ENCODE measurements at places on chromosomes 2 and 18. TPM values are rescaled to one million over a fixed set of nuclear protein-coding genes. Genes with fewer than 3 reads are reported as not detected.

The RAD51AP2 gene
- not detected for total RNA-seq

The PPP3R1 gene
- total RNA-seq, result 23.9 TPM

The SAG gene
- total RNA-seq, result not detected

The ATP6V1B1 gene
- under 0.01 TPM for total RNA-seq

The CCDC121 gene
- 1.2 TPM for total RNA-seq

The SFT2D3 gene
- 4.0 TPM for total RNA-seq

The MYO3B gene
- not detected for total RNA-seq

The MYL12B gene
- 746 TPM for total RNA-seq

The ANKRD23 gene
- total RNA-seq, result not detected

The CXCR1 gene
- not detected for total RNA-seq

The UPP2 gene
- not detected for total RNA-seq

The CENPO gene
- 18.5 TPM for total RNA-seq

All from myometrial cell (primary cell).